ENCODE measurements at places on chromosomes 5 and 9.
A peak's percentile ranks its signal among the peaks of the same experiment; 100 is the strongest.

DNA sequence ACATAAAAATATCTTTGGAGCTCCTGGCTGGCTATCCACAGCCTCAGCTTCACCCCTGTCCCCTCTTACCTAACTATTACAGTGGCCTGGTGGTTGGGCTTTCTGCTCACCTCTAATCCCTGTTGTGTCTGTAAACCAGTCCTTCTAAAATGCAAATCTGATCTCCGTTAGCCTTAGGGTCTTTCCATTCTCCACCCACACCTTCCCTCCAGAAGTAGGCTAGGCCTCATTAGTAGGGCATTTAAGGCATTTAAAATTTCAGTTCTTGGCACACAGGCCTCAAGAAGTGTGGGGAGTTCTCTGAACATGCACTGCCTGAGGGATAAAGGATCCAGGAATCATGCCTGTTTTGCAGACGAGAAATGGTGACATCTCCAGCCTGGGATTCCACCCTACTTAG is 26.4 kb upstream of the STC2 start:
- DNase-seq: no peak

DNA sequence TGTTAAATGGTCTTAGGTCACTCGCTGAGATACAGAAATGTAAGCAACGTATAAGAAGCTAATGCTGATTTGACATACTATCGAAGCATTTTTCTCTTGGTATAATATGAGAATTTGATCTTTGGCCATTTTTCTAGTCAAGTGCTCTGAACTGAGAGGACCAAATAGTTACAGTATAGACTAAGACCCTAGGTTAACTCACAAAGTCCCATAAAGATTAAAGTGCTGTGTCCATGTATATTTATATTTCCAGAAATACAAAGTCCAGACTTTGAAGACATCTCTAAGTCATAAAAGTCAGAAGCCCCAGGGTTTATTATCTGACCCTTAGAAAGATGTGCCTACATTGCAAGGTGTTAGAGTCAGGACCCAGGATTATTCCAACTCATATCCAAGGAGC is 752.4 kb upstream of the COX7C start:
- DNase-seq: no peak

GRCh38 chr5:9054322-9054721 is 491.6 kb downstream of the SEMA5A start:
- no peak for DNase-seq

DNA sequence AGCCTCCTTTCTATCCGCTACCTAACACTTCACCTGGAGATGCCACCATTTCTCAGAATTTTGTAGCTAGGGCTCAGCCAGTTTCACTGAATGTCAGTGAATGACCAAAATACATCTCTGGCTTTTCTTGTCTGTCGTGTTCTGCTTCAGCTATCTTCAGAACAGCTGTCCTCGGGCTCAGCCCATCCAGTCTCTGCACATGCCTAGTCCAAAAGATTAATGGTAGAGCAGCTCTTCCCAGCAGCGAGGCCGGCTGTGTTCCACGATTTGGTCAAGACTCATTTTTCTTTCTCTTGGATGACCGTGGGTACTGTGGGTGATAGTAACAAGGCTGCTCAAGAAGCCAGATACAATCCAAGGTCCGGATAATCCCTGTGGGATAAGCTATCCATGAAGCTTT is 342.8 kb downstream of the GABRG2 start:
- no peak for DNase-seq

DNA sequence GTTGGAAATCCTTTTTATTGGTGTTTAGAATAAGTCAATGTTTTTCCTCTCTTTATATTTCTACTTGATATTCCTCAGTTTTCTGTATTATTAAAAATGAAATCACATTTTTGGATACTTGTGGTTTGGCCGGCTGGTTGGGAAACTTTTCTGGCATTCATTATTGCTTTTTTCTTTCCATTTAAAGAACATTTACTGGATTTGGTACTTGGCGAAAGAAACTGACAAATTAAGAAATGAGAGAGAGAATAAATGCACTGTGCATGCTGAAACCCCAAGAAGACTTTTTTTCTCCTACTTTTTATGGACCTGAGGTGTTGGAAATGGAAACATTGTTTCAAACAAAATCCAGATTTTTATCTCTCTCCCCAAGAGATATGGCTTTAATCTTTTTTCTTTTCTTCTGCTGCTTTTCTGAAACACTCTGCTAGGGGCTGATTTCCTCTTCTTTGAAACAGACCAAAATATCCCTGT is 128.4 kb downstream of the SNX18 start:
- DNase-seq: no peak

- no peak for DNase-seq
Measured at GRCh38 chr5:6376974-6377520, 1.3 kb downstream of the MED10 start.

DNA sequence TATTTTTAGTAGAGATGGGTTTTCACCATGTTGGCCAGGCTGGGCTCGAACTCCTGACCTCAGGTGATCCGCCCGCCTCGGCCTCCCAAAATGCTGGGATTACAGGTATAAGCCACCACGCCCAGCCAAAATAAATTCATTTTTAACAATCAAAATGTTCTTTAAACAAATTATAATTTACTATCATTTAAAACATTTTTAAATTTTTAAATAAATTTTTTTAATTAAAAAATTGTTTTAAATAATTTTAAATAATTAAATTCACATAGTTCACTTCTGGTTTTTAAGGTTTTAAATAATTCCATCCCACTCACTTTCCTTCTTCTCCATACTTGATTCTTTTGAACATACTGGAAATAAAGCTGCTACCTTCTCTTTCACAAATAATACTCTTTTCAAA is 15.0 kb upstream of the TTC33 start:
- DNase-seq: no peak

- DNase-seq: no peak
Measured at GRCh38 chr5:96256795-96257470, 176.1 kb downstream of the PCSK1 start.

DNA sequence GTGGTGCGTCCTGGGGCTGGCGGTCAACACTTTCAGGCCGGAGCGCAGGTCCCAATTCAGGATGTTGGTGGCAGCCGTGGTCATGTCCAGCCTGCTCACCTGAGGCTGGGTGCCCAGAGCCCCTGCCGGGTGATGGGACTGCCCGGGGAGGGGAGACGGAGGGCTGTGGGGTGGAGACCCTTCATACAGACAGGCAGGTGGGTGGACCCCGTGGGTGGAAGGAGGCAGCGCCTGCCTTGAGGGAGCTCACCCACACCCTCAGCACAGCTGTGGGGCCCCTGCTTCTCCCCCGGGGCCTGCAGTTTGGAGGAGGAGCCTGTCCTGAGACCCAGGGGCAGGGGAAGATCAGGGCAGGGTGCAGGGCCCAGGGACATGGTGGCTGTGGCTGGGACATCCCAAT is 6.9 kb upstream of the PTGDS start:
- no peak for DNase-seq

DNA sequence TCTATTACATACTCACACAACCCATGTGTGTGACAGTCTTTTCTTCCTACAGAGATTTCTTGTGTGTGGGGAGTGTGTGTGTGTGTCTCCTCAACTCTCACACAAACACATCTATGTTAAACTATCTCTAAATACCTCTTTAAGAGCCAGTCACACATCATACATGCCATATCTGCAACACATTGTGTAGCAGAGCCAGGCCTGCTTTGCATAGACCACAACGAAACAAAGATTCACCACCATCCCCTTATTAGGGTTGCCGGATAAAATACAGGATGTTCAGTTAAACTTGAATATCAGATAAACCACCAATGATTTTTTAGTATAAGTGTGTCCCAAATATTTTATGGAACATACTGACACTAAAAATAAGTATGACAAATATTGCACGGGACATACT is 2.3 kb downstream of the FAM170A start:
- DNase-seq: no peak

- DNase-seq: no peak
Measured at GRCh38 chr5:101915554-101915953, 380.5 kb downstream of the SLCO4C1 start.

DNA sequence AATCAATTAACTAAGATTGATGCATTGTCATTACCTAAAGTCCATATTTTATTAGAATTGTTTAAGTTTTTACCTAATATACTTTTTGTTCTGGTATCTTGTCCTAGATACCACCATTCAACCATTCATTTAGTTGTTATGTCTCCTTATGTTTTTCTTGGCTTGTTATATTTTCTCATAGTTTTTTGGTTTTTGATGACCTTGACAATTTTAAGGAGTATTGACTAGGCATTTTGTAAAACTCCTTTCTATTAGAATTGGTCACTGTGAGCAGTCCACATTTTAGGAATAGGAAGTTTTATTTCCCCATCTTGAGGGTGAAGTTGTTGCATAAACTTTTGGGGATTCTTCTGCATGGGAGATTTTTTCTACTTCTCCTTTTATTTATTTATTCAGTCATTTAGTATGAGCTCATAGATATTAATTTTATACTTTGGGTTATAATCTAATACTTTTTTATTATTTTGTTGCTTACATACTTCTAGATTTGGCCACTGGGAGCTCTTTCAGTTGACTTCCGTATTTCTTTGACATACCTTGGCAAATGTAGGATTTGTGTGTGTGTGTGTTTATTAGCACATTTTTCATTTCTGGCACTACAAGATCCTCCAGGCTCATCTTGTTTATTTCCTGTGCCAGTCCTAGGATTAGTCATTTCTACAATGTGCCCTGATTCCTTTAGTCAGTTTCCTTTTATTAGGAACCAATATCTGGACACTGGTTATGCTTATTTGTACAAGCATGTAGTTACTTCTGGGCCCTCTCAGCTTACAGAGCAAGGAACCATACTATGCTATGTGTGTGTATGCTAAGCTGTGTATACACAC is 134.9 kb upstream of the CDKN2B start:
- no peak for DNase-seq

- no peak for DNase-seq
Measured at GRCh38 chr5:96943799-96944198, 7.9 kb downstream of the LNPEP start.

- peak; percentile 55 for DNase-seq
Measured at GRCh38 chr9:99000476-99001395, 57.0 kb downstream of the COL15A1 start.

DNA sequence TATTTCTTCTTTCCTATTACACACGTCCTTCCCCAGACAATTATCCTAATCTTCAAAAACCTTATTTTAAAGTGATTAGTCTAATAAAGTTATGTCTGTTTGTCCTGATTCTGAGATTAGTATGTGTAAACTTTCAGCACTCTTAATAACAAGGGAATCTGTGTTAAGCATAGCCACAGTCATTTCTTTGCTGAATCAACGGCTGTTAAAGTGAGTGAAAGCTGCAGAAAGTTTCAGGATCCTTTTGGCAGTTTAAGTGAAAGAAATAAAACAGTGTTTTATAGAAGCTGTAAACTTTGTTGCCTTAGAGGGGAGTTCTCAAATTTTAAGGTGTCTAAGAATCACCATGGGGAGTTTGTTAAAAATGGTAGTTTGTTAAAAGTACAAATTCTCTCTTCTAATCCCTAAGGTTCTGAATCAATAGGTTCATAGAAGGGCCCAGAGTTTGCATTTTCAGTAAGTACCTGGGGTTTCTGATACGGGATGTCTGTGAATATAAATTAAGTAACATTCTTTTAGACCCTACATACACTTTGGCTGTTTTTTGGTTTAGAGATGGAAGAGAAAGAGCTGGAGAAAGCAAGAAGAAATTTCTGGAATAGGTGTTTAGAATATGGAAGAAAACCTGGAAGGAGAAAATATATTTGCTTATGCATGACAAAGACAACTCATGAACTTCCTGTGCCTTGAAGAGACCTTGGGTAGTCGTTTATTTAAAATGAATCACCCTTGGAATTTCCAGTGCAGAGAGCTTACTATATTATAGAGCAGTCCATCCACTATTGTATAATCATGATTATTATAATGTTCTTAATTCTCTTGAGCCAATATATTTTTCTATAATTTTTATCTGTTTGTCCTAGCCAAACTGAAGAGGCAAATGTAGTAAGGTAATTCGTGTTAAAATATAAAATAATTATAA is 45.7 kb downstream of the SCAMP1 start:
- no peak for DNase-seq

GRCh38 chr5:124401476-124402143 is 344.8 kb downstream of the ZNF608 start:
- DNase-seq: no peak

- no peak for DNase-seq
Measured at GRCh38 chr5:140216478-140217074, 41.6 kb downstream of the CYSTM1 start.

- no peak for DNase-seq
Measured at GRCh38 chr9:12826924-12827565, 52.2 kb downstream of the LURAP1L start.

DNA sequence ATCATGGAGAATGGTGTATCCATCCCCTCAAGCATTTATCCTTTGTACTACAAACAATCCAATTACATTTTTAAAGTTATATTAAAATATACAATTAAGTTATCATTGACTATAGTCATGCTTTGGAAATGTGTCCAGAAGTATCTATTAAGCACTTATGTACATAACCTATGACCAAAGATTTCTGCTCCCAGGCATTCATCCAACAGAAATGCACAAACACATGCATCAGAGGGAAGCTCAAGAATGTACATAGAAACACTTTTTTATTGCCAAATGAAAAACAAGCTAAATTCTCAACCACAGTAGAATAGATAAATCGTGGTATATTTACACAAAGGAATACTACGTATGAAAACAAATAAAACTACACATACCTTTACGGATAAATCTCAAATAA is 700.5 kb upstream of the ZNF608 start:
- no peak for DNase-seq

- no peak for DNase-seq
Measured at GRCh38 chr5:85732185-85732584, 885.6 kb upstream of the COX7C start.

- no peak for DNase-seq
Measured at GRCh38 chr5:154076240-154076922, 37.6 kb downstream of the MFAP3 start.

GRCh38 chr5:157050050-157050449 is 8.9 kb downstream of the HAVCR1 start:
- no peak for DNase-seq

- DNase-seq: no peak
Measured at GRCh38 chr9:4932681-4933080, 52.4 kb upstream of the JAK2 start.

DNA sequence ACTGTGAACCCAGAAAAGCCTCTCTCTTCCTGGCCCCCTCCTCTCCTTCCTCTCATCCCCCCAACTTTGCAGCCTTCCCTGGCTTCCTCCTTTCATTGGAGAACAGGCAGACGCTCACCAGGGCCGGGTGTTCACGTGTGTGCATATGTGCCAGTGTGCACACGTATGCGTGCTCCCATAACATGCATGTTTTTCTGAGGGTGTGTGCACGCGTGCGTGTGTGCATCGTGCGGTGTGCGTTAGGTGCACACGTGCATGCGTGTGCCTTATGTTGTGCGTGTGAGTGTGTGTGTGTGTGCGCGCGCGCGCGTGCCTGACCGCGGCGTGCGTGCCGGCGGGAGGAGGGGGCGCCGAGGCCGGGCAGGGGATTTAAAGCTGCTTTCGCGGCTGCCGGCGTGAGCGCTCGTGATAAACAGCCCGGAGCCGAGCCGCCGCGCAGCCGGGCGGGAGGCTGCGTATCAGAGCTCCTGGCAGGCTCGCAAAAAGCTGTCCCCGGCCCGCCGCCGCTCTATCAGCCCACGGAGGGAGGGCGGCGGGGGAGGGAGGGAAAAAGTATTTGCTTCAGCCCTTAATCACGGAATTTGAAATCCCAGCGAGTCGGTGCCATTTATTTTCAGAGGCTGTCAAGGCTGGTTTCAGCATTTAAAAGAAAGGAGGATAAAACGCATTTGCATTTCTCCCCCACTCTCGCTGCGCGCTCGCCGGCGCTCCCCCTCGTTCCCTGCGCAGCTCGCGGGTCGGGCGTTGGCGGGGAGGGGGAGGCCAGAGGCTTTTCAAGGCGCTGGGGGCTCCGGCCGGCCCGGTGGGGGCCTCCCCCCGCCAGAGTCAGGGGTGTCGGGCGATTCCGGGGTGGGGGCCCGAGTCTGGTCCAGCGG is 183.9 kb downstream of the C9orf50 start:
- DNase-seq: peak; percentile 52

Measured in activated T-cell treated with anti-CD3 and anti-CD28 coated beads, Interleukin-2, amount 50 U/mL, for 48 hours (primary cell).